Esophagus (tissue), 2 donors: ENCODE measurements at places on chromosomes 1 and 21. TPM values are rescaled to one million over a fixed set of nuclear protein-coding genes. Genes with fewer than 3 reads are reported as not detected.

Gene SERPINC1
- 0.06 TPM for polyA plus RNA-seq

Gene TDRKH
- 1.5 TPM for polyA plus RNA-seq

Gene CFAP141
- not detected for polyA plus RNA-seq

Gene E2F2
- polyA plus RNA-seq, result 7.4 TPM

Gene ZBTB37
- polyA plus RNA-seq, result 1.3 TPM

Gene DNASE2B
- not detected for polyA plus RNA-seq

Gene FMO4
- polyA plus RNA-seq, result 2.3 TPM

Gene NBPF10
- 0.73 TPM for polyA plus RNA-seq

Gene MATN1
- polyA plus RNA-seq, result 0.02 TPM

Gene RXFP4
- polyA plus RNA-seq, result 0.08 TPM

Gene WNT4
- 15.6 TPM for polyA plus RNA-seq

Gene TCHH
- 0.33 TPM for polyA plus RNA-seq

Gene ELF3
- 440 TPM for polyA plus RNA-seq

Gene SPRR4
- polyA plus RNA-seq, result 0.48 TPM

Gene CLCA4
- 306 TPM for polyA plus RNA-seq

Gene HSF2BP
- polyA plus RNA-seq, result 0.28 TPM

Gene FMO3
- polyA plus RNA-seq, result 1.6 TPM

Gene C1orf94
- polyA plus RNA-seq, result not detected

Gene NR1I3
- not detected for polyA plus RNA-seq

Gene ERICH3
- polyA plus RNA-seq, result 0.02 TPM

Gene RRAGC
- 18.4 TPM for polyA plus RNA-seq

Gene CD84
- 0.26 TPM for polyA plus RNA-seq

Gene KRTAP19-7
- not detected for polyA plus RNA-seq

Gene CEP85
- polyA plus RNA-seq, result 5.3 TPM

Gene FAM78B
- 0.20 TPM for polyA plus RNA-seq

Gene SV2A
- 0.49 TPM for polyA plus RNA-seq

Gene C1orf141
- polyA plus RNA-seq, result not detected

Gene S100A7
- 115 TPM for polyA plus RNA-seq

Gene TRIM67
- polyA plus RNA-seq, result under 0.01 TPM

Gene CFAP45
- polyA plus RNA-seq, result 0.44 TPM
